ENCODE measurements at places on chromosomes 2 and 18. TPM values are rescaled to one million over a fixed set of nuclear protein-coding genes. Genes with fewer than 3 reads are reported as not detected.

The CBLN2 gene
- not detected for total RNA-seq

The STAT4 gene
- under 0.01 TPM for total RNA-seq

The CD28 gene
- total RNA-seq = not detected

The CCL20 gene
- total RNA-seq = 0.49 TPM

The FSHR gene
- total RNA-seq = not detected

The OSR1 gene
- under 0.01 TPM for total RNA-seq

The PRSS56 gene
- total RNA-seq = not detected

The GAL3ST2 gene
- not detected for total RNA-seq

The REG3A gene
- total RNA-seq = not detected

The NEU4 gene
- total RNA-seq = not detected

The KRTCAP3 gene
- total RNA-seq = 0.49 TPM

The IAH1 gene
- total RNA-seq = 35.8 TPM

The SAG gene
- total RNA-seq = not detected

The NLRC4 gene
- not detected for total RNA-seq

The MOGAT1 gene
- not detected for total RNA-seq

The PDCD1 gene
- total RNA-seq = not detected

The ACTG2 gene
- not detected for total RNA-seq

The EN1 gene
- not detected for total RNA-seq

The LYG1 gene
- 0.57 TPM for total RNA-seq

The RAB6C gene
- not detected for total RNA-seq

The TXNL1 gene
- total RNA-seq = 19.1 TPM

Data from bladder microvascular endothelial cell (primary cell).